ENCODE measurements at places on chromosomes 2 and 18.

DNA sequence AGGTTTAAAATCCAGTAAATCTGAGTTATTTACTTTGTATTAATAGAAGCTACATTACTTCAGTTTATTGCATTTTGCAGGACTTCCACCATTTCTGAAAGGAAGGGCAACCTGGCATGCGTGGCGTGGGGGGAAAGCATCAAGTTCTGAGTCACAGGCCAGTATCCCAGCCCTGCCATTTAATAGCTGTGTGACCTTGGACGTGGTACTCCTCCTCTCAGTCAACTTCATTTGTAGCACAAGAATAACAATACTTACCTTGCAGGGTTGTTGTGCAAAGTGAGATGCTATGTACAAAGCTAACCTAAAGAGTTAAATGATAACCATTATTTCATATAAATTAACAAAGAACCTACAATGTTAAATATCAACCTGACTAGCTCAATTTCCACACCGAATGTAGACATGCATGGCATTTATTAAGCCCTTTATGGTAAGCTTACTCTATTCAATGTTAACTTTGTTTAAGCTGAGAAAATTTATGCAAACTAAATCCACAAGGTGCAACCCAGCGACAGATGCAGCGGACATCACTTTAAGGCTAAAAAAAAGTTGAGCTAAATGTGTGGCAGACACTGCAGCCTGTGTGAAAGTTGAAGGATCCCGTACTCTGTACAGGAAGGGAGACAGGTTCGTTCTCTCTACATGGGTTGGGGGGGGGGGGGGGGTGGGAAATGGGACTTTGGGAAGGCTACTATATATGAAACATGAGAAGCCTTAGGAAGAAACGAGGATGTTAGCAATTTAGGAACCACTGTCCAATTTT, 17.2 kb upstream of the STPG4 start:
- DNase-seq: no peak

DNA sequence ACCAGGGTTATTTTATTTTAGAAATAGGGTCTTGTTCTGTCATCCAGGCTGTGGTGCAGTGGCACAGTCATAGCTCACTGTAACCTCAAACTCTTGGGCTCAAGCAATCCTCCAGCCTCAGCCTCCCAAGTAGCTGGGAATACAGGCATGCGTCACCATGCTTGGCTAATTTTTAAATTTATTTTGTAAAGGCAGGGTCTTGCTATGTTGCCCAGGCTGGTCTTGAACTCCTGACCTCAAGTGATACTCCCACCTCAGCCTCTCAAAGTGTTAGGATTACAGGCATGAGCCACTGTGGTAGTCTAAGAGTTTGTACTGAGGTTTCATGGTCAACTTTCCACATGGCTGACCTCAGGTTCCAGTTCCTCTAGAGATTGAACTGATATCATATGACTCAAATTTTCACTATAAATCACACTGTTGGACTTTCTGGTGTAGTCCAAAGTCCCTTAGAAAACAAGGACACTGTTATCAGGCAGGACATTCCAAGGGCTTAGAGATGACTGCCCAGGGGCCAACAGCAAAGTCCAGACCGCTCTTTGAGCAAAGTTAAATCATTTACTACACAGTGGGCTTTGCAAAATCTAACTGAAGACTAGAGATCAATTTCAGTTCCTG, 82.0 kb upstream of the MEX3C start:
- DNase-seq: no peak

DNA sequence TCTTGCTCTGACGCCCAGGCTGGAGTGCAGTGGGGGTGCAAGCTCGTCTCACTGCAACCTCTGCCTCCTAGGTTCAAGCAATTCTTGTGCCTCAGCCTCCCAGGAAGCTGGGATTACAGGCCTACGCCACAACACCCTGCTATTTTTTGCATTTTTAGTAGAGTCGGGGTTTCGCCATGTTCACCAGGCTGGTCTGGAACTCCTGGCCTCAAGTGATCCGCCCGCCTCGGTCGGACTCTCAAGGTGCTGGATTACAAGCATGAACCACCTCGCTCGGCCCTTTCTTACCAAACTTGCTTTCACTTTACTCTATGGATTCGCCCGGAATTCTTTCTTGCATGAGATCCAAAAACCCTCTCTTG, 3.1 kb upstream of the FZD5 start:
- no peak for DNase-seq

DNA sequence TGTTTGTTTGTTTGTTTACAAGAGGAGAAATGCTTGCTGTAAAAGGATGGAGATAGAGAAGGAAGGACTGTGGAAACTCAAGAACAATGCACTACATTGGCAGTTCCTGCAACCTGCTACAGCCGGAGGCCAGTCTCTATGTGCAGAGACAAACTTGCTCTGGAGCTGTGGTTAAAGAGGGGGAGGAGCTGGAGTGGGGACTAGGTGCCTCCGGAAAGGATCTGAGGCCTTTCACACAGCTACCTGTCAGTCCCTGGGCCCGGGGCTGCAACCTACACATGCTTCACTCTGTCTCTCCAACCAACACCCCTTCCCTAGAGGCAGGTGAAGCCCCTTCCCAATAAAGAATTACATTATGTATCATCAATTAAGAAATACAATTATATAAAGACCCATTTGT, 1234.0 kb upstream of the ZEB2 start:
- no peak for DNase-seq

- no peak for DNase-seq
Measured at GRCh38 chr2:112272669-112273068, 2.7 kb upstream of the ZC3H6 start.

DNA sequence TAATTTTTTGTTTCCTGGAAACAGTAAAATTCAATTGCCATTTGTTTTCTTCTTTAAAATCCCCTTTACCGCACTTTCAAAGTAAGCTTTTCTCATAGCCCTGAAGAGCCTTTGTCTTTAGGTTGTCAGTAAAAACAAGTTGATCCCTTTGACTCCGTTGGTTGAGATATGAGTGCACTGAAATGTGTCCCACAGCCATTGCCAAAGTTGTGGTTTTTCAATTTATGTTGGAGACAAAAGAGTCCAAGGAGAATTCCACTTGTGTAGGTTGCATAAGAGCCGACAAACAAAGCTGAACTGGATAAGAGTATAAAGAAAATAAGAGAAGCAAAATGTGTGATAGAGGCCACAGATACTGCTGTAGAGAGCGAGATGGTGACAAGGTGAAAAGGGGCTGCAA, 26.1 kb upstream of the HNMT start:
- DNase-seq: no peak

GRCh38 chr2:42566025-42566424, 2.4 kb upstream of the MTA3 start:
- DNase-seq: no peak

GRCh38 chr2:143158551-143159485, 29.6 kb downstream of the ARHGAP15 start:
- DNase-seq: no peak

GRCh38 chr2:223008956-223009355, 43.0 kb upstream of the KCNE4 start:
- DNase-seq: no peak

DNA sequence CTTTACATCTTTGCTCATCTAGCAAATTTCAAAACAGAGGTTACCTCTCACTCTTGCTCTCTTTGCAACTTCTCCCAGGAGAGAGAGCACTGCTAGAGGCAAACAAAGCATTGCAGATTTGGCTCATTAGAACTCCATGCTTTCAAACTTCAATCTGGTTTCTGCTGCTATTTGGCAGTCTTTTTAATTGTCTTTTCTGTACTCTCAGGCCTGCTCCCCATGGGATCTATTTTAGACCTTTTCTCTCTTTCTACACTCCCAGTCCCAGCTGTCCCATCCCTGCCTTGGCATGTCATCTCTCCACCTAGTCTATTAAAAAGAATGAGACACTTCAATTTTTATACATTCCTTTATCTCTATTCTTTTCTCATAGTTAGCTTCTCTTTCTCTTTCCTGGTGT, 15.2 kb downstream of the KCNJ3 start:
- no peak for DNase-seq

DNA sequence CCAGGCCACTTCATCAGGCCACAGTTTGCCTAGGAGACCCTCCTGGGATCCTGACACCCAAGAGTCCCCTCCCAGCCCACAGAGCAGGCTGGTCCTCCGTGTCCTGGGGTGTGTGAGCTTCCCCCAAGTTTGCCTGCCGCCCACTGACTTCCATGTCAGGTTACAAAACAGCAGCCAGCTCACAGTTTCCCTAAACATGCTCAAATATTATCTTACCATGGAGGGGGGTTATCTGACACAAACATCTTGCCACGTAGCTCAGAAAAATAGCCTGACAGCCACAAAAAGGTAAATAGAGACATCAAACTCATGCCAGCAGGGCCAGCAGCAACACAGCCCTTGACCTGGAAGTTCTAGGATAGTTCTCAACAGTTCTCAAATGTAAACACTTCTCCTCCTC, 346.5 kb downstream of the TNS1 start:
- DNase-seq: no peak

GRCh38 chr2:69936906-69937305, 22.0 kb downstream of the MXD1 start:
- no peak for DNase-seq
